ENCODE measurements at places on chromosomes 1 and 21.

GRCh38 chr1:240998024-240998423 is 359.0 kb downstream of the RGS7 start:
- DNase-seq: no peak

- no peak for DNase-seq
Measured at GRCh38 chr1:33275706-33276572, 19.6 kb downstream of the ZNF362 start.

DNA sequence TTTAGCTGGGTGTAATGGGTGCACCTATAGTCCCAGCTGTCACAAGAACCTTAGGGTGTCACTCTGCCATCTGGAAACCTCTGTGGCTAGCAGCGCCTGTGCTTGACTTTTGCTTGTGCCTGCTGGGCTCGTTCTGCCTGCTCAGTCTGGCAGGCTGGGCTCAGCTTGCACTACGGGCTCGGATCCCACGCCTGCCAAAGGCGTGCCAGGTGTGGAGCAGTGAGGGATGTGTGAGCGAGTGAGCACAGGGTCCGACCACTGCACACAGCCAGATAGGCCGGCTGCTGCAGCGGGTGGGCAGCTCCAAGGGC is 2.8 kb upstream of the LSM10 start:
- no peak for DNase-seq

GRCh38 chr1:154272999-154273563 is 652 bp downstream of the HAX1 start:
- DNase-seq: no peak

DNA sequence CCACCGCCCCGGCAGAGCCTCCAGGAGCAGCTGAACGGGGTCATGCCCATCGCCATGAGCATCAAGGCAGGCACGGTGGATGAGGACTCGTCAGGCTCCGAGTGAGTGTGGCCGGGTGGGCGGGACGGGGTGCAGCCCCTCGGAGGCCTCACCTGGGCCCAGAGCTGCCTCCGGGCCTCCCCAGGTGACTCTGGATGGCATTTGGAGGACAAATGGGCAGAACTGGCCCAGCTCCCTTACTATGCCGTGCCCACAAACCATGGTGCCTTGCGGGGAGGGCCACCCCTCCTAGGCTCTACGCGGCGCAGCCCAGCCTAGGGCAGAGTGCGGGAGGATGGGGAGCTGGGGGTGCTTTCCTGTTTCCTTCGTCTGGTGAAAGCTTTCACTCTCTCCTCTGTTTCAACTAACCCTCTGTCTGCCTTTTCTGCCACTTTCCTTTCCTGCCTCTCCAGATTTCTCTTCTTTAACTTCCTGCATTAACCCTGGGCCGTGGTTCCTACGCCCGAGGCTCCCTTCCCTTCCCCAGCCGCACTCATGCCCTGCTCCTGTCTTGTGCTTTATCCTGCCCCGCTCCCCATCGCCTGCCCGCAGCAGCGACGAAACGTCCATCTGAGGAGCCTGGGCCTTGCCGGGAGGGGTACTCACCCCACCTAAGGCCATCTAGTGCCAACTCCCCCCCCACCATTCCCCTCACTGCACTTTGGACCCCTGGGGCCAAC is 9.2 kb downstream of the PSRC1 start:
- no peak for DNase-seq

GRCh38 chr1:25711555-25712298 is 88.3 kb upstream of the SELENON start:
- no peak for DNase-seq

DNA sequence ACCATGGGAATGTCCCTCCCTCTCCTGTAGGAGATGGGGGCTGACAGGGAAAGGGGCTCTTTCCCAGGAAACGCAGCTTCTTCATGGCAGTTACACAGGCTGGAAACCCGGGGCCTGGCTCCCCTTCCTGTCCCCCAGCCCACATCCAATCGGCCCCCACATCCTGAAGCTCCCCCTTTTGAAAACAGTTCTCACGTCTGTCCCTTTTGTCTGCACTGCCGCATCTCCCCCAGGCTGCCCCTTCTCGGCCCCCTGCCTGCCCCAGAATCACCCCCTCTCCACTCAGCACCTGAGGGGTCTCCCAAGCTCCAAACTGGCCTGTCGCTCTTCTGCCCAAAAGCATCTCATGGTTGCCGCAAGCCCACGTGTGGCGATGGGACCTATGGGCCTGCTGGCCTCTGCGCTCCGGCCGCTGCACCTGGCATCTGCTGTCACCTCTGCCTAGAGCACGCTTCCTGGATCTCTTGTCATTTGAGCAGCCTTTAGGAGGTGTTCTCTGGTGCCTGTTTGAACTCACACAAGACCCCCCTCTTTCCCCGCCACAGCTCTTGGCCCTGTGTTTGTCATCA is 867 bp downstream of the SLC1A7 start:
- no peak for DNase-seq

DNA sequence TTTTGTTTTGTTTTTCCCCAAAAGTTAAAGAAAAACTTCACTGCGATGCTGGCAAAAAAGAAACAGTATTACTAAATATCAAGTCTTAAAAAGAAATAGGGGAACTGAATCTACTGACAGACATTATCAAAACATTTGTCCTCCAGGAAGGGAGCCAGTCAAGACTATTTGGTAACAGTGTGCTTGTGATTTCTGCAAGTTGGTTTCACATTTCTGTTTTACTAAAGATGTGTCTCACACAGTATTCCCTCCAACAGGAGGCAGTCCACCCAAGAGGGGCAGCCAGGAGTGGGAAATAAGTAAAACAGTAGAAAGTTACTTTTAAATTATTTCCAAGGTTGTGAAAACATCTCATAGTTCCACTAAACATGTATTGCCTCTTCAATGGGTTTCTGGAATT is 74.4 kb upstream of the SDC3 start:
- no peak for DNase-seq
